ENCODE measurements at places on chromosomes 4 and X. TPM values are rescaled to one million over a fixed set of nuclear protein-coding genes. Genes with fewer than 3 reads are reported as not detected.

The ZBED1 gene
- polyA plus RNA-seq = 21.2 TPM

The PLP1 gene
- polyA plus RNA-seq = 1,325 TPM

The STK32B gene
- 18.0 TPM for polyA plus RNA-seq

The UFSP2 gene
- 12.7 TPM for polyA plus RNA-seq

The ITIH6 gene
- polyA plus RNA-seq = not detected

The GPR78 gene
- polyA plus RNA-seq = not detected
